ENCODE measurements at places on chromosomes 5 and 9.

DNA sequence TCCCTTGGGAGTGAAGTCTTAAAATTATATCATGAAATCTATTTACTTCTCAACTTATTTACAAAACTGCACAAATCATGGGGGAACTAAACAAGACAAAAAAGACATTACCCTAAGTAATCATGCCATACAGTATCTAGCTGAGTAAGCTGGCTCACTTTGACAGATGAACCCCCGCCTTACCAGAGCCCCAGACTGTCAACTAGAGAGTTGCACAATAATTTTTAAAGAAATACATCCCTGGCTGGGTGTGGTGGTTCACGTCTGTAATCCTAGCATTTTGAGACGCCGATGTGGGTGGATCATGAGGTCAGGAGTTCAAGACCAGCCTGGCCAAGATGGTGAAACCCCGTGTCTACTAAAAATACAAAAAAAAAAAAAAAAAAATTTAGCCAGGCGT, 62.3 kb downstream of the LPAR1 start:
- no peak for DNase-seq

GRCh38 chr5:179008667-179009066, 13.5 kb upstream of the GRM6 start:
- DNase-seq: no peak

- no peak for DNase-seq
Observed at GRCh38 chr9:72140586-72140985, 8.7 kb upstream of the GDA start.

GRCh38 chr9:108618906-108619550, 236.8 kb downstream of the ACTL7B start:
- no peak for DNase-seq

GRCh38 chr5:79992891-79993657, 2.0 kb upstream of the MTX3 start:
- no peak for DNase-seq

- DNase-seq: peak; percentile 29
Observed at GRCh38 chr5:41115281-41115680, 44.1 kb upstream of the MROH2B start.

DNA sequence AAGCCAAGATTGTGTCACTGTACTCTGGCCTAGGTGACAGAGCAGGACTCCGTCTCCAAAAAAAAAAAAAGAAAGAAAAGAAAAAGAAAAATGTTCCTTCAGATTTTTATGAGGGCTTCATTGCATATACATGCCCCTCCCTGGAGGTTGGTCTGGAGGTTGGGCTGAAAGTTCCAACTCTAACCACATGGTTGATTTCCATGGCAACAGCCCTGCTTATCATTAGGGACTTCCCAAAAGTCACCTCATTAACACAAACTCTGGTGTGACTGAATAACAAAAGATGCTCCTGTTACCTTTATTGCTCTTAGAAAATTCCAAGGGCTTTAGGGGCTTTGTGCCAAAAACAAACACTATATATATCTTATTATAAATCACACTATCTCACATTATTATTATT, 113.8 kb downstream of the TMC1 start:
- no peak for DNase-seq

- no peak for DNase-seq
Observed at GRCh38 chr5:144275329-144275728, 104.7 kb downstream of the KCTD16 start.

DNA sequence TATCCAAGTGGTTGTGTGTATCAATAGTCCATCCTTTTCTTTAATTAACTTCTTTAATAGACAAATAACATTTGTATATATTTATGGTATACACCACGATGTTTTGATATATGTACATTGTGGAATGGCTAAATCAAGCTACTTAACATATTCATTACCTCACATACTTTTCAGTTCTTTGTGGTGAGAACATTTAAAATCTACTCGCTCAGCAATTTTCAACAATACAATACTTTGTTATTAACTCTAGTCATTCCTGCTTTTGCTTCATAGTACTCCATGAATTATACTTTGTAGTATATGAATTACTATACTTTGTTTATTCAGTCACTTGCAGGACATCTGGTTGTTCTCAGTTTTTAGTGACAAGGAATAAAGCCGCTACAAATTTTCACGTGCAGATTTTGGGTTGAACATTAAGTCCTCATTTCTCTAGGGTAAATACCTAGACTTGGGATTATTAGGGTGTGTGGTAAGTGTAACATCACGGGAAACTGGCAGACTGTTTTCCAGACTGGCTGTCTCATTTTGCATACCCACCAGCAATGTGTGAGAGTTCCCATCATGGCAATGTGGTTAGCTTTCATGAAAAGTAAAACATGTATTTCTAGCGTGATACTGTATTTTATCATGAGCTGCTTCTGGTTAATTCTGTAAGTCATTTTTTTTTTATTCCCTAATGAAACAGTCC, 354.4 kb upstream of the WWC1 start:
- no peak for DNase-seq

- no peak for DNase-seq
Observed at GRCh38 chr9:107878462-107878861, 388.9 kb upstream of the KLF4 start.

- no peak for DNase-seq
Observed at GRCh38 chr5:103668281-103668680, 105.7 kb upstream of the NUDT12 start.

DNA sequence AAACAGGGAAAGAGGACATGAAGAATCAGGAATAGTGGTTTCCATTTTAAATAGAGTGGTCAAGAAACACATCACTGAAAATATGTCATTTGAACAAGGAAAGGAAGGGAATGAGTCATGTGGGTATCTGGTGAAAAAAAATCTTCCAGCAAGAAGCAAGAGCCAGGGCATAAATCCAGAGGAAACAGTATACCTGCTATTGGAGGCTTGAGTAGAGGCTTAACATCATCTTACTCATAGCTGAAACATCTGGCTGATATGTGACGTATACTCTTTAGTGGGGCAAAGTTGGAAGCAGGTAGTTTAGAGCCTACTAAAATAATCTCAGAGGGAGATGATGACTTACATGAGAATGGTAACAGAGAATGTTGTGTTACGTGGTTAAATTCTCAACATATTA, 517.2 kb downstream of the CAAP1 start:
- peak; percentile 4 for DNase-seq

- peak; percentile 74 for DNase-seq
Observed at GRCh38 chr5:109907731-109908130, 218.0 kb downstream of the MAN2A1 start.

DNA sequence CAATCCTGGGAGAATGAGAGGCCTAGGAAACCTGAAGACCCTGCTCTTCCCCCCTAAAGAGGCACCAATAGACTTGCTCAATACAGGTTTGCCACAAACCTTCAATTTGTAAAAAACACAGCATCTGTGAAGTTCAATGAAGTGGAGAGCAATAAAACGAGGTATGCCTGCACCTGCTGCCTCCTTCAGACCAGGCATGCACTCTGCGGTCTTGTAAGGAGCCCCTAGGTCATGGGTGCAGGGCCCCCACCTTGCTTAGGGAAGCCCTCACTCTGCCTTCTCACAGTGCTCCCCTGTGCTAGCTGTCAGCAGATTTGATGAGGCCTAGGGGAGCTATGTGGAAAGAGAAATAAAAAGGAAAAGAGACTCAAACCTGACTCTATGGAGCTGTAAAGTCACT, 72.1 kb upstream of the GALNT10 start:
- DNase-seq: no peak

GRCh38 chr9:94079236-94079635, 5.0 kb upstream of the PTPDC1 start:
- no peak for DNase-seq

DNA sequence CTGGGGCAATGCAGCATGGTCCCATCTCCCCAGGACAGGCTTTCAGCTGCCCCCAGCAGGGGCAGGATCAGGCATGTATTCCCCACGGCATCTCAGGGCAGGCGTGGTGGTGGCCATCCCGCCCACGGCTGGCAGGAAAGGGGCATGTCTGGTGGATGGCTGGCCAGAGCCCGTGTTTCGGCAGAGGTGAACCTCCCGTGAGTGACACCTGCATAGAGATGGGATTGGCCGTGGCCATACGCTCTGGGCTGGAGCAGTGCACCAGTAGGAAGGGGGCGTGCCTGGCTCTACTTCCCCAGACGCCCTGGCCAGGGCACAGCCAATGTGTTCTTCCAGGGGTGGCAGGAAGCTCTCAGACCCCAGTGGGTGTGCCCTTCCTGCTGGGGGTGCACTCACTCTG, 139.1 kb downstream of the ZNF354C start:
- no peak for DNase-seq

DNA sequence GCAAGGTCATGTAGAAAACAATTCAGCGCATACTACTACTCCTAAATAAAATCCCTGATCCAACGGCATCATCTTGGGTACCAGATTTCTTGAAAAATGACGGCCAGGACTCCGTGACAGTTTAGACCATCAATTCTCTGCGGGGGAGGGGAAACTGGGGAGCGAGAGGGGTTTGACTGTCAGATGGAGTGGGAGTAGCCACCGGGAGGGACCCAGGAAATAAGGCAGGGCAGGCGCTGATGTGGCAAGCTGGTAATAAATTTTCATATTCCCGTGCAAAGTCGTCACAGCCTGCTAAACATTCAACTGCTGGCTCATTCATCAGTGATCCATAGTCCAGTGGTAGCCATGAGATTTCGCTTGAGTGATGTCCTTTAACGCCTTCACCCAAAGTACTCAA, 457 bp upstream of the CDH18 start:
- DNase-seq: no peak

DNA sequence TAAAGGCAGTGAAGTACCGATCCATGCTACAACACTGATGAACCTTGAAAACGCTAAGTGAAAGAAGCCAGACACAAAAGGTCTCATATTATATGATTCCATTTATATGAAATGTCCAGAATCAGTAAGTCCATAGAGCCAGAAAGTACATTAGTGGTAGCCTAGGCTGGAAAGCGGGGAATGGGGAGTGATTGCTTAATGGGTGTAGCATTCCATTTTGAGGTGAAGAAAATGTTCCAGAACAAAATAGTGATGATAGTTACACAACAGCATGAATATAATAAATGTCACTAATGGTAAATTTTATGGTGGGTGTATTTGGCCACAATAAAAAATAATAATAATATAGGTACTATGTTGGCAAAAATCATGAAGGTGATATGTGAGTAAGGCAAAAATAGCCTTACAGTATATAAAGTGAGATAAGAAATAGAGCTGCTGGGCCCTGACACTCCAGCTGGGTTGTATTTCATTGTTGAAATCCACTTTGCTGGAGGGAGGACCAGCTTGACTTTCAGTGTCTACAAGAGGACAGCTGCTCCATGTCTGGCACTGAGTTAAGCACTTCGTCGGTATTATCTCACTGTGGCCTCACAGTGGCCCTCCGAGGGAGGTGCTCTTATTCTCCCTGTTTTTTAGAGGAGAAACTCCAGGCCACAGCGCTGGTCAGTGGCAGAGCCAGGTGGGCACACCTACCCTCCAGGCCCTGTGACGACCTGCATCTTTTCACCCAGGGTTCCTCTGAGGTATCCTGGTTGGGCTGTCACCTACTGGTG, 22.4 kb upstream of the ANGPTL2 start:
- no peak for DNase-seq

DNA sequence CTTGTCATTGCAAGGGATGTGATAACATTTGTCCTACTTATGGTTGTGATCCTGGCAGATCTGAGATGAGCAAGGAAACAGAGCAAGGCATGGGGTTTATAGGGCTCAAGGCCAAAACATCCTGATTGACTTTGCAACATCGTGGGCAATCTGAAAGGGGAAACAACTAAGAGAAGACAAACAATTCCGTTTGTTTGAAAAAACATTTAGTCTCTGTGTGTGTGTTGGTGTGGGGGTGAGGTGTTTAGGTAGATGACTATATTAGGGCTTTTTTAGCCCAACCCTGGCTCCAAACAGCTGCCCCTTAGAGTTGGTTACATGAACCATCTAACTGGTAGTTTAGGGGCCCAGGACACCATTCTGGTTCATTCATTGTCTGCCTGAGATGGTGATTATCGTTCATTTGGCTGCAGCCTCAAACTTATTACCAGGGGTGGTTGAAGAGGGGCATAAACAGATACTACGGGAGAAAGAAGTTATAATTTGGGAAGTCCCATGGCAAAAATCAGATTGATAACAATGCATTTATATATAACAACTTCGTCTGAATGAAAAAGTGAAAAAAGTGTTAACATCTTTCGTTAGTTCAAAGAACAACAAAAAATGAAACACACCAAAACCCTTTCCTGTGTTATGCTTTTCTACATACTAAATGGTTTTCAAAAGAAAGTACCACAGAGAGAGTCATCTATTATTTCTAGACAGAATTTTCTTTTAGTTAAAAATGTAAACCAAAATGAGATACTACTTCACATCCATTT, 5.7 kb downstream of the FYB1 start:
- no peak for DNase-seq

- DNase-seq: no peak
Observed at GRCh38 chr5:68251386-68251785, 35.8 kb downstream of the PIK3R1 start.

Data from fibroblast of skin of left biceps (primary cell).